ENCODE measurements at places on chromosomes 5 and 9.

DNA sequence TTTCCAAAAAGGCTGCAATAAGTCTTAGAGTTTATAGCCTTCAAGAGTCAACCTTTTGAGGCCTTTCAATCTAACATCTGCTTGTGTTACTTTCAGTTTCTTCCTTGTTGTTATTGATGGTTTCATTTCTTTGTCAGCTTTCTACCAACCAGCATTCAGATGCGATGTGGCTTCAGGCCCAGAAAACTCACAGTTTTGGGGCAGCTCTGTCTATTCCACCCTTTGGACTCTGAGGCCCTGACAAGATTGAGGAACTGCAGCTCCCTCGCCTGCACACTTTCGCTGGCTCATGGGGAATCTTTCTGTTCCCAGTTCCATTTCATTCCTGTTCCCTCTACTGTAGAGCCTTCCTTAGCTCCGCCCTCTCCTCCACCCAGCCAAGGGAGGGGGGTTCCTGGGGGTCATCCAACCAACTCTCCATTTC lies 13.3 kb upstream of the WHRN start:
- no peak for DNase-seq

DNA sequence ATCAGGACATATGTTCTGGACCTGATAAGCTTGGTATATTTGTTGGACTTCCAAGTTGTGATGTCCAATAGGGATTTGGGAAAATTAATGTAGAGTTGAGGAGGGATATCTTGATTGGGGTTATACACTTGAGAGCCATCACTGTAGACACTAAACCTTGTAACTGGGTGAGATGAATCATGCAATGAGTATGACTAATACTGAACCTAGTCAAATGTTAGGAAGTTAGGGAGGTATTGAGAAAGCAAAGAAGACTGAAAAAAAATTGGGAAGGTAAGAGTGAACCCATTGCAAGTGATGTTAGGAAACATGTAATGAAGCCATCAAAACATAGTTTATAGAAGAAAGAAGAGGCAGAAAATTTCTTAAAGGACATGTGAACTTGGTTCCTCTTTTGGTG lies 668.4 kb upstream of the CDH9 start:
- no peak for DNase-seq

GRCh38 chr9:7161469-7161868 lies 403.7 kb downstream of the KDM4C start:
- no peak for DNase-seq

GRCh38 chr9:100477241-100477640 lies 4.3 kb downstream of the TMEFF1 start:
- DNase-seq = no peak

DNA sequence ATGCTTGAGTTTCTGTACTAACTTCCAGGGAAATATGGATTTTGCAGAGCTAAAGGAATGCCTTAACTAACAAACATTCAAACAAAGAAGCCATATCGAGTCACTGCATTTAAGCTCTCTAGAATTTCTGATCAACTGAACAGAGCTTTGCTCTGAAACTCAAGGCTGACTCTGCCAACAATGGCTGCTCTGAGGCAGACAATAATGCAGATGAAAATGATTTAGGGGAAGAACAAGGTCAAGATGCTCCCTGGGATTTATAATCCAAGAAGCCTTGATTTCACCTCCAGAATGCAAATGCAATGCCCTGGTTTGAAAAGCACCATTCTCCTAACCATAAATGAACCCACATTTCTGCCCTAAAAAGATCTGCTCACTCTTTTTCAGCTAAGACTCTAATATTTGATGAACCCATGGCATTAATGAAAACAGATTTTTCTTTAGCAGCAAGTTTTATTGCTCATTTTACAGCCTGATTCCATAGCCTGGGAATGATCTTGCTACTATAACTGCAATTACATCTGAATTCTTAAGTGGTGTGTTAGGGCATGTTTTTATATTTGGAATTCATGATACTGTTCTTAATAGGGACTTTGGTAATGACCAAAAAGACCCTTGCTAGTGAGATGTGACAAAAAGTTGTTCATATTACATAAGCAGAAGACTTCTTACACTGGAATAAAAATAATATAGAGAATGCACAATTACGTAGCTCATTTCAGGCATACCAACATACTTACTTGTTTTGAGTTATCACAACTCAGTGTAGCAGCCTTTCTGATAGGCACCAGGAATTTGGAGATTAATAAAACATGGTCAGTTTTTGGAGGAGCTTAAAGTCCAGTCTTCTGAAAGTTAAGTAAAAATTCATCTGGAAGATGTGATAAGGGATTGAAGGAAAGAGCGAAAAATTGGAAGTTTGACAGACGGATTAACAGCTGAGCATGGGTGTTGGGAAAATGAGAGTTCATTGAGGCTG lies 169.4 kb downstream of the TRPM3 start:
- DNase-seq = no peak

- no peak for DNase-seq
Observed at GRCh38 chr9:78112004-78112403, 80.4 kb upstream of the GNAQ start.

DNA sequence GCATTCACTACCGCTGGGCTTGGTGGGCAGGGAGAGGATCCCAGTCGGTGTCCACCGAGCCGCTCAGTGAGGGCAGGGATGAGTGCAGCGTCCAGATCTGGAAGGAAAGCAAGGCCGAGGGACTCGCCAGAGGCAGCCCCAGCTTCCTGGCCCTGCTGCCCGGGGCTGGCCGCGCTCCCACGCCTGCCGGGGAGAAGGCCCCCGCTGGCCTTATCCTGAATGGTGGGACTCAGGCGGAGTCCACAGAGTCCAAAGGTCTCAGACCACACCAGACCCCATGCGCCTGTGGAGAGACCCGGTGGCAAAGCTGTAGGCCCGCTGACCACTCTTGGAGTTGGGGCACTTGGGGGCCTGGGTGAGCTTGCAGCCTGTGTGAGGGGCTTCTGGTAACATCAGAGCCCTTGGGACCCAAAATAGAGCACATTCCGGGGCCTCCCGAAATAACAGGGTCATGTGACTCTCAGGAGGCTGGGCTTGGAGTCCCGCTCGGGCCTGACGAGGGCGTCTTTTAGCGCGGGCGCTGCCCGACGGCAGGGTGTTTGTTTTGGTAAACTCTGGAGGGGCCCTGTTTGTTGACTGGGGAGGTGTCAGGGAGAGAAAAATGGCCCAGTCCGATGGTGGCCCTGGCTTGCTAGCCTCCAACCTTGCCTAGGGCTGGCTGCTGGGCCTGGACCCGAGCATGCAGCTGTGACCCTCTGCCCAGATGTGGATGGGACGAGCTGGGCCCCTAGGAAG lies 2.8 kb downstream of the RXRA start:
- DNase-seq = no peak
